ENCODE measurements at places on chromosomes 3 and 15. TPM values are rescaled to one million over a fixed set of nuclear protein-coding genes. Genes with fewer than 3 reads are reported as not detected.

GRIP2 gene
- 11.3 TPM for total RNA-seq

RFT1 gene
- total RNA-seq, result 11.3 TPM

AP3B2 gene
- 65.0 TPM for total RNA-seq

DAZL gene
- 0.23 TPM for total RNA-seq

PARP16 gene
- total RNA-seq, result 9.5 TPM

GABRR3 gene
- not detected for total RNA-seq

ZDHHC3 gene
- total RNA-seq, result 42.4 TPM

CYP8B1 gene
- total RNA-seq, result not detected

RETNLB gene
- total RNA-seq, result not detected

RLBP1 gene
- total RNA-seq, result 0.69 TPM

ZNF621 gene
- total RNA-seq, result 15.5 TPM

TNFSF10 gene
- total RNA-seq, result 5.5 TPM

BFSP2 gene
- total RNA-seq, result not detected

DLL4 gene
- 5.1 TPM for total RNA-seq

CELSR3 gene
- 30.4 TPM for total RNA-seq

DPPA2 gene
- total RNA-seq, result not detected

TMCO5A gene
- not detected for total RNA-seq

Measured in diencephalon (tissue), 1 donor.